T-helper 17 cell (primary cell): ENCODE measurements at places on chromosomes 11 and 22.

- no peak overlapping the region for H3K4me3 ChIP-seq
- no peak for DNase-seq
- H3K36me3 ChIP-seq: no peaks in the 10 kb centered on the region
- no peaks in the 10 kb centered on the region for H3K27me3 ChIP-seq
Measured at GRCh38 chr11:23944923-23945322, 551.9 kb upstream of the LUZP2 start.

DNA sequence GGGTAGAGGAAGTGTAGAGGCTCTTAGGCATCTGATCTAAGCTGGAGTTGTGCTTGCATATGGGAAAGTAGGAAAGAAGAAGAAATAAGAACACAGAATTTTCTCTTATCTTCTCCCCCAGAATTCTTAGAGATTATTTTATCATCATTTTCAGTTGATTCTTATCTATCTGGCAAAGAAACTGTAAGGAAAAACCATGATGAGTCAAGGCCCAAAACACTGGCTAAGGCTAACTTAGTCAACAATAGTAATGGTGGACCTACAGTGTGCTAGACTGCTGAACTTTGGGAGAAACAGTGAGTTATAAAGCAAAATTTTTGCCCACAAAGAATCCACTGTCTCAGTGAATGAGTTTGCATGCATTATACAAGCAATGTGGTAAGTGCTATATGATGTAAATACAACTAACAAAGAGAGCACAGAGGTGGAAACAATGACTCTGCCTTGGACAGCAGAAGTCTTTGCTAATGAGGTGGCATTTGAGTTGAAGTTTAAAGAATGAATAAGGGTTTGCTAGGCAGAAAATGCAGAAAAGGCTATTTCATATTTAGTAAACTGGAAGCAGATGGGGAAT, 344.5 kb upstream of the PLET1 start:
- H3K4me3 ChIP-seq: no peak overlapping the region
- peaks cover 42% of the 10 kb centered on the region for H3K27me3 ChIP-seq
- no peak for DNase-seq
- H3K27ac ChIP-seq: no peak overlapping the region
- peaks cover 4% of the 10 kb centered on the region for H3K36me3 ChIP-seq

- peaks cover 52% of the 10 kb centered on the region for H3K27me3 ChIP-seq
- peaks cover 8% of the 10 kb centered on the region for H3K4me1 ChIP-seq
- DNase-seq: no peak
- H3K27ac ChIP-seq: no peak overlapping the region
Measured at GRCh38 chr22:22771696-22772377, 115.8 kb upstream of the IGLL5 start.

- DNase-seq: no peak
- H3K36me3 ChIP-seq: no peaks in the 10 kb centered on the region
- H3K4me3 ChIP-seq: no peak overlapping the region
- H3K4me1 ChIP-seq: peaks cover 7% of the 10 kb centered on the region
Measured at GRCh38 chr11:63710476-63711217, 29.3 kb downstream of the RTN3 start.

- H3K36me3 ChIP-seq: no peaks in the 10 kb centered on the region
- peaks cover 27% of the 10 kb centered on the region for H3K27me3 ChIP-seq
- no peak overlapping the region for H3K4me3 ChIP-seq
- peaks cover 9% of the 10 kb centered on the region for H3K4me1 ChIP-seq
Measured at GRCh38 chr11:13776134-13776815, 107.8 kb downstream of the FAR1 start.

GRCh38 chr11:10486161-10486840, 31.2 kb downstream of the AMPD3 start:
- DNase-seq: no peak
- no peaks in the 10 kb centered on the region for H3K27me3 ChIP-seq
- peaks cover 4% of the 10 kb centered on the region for H3K36me3 ChIP-seq

DNA sequence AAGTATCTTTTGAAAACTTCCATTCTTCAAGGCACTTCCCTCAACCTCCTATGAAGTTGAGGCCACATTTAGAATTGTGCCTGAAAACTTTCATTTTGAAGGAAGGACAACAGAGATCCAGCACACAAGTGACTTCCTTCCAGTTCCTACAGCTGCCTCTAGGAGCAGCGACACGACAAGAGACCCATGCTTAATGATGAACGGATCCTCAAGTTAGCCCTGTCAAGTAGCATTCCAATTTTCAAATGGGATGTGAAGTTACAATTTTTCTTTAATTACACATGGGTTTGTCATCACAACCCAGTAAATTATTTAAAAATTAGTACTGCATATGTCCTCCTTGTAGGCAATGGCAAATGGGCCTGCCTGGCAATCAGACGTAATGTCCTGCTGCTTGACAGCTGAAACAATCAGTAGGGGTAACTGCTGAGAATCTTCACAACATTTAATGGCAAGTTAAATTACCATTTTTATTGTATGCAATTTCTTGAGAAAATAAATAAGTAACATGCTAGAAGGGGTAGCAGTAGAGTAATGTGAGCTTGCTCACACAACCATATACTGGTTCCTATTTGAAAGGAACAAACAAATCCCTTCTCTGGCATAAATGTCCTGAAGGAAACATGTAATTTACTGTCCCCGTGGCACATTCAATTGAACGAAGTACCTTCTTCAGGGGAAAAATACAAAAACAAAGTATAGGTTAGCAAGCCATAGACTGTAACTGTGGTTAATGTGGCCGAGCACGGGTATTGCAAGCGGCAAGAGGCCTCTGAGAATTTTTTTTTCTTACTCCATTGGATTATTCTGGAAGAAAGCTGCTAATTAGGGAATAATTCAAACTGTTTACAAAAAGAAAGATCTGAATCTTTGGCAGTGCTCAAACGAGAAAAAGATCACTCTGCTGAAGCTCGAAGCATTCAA, 288.3 kb downstream of the CADM1 start:
- DNase-seq: no peak
- H3K27ac ChIP-seq: no peak overlapping the region
- no peak overlapping the region for H3K4me3 ChIP-seq
- no peaks in the 10 kb centered on the region for H3K36me3 ChIP-seq
- peaks cover 13% of the 10 kb centered on the region for H3K27me3 ChIP-seq

DNA sequence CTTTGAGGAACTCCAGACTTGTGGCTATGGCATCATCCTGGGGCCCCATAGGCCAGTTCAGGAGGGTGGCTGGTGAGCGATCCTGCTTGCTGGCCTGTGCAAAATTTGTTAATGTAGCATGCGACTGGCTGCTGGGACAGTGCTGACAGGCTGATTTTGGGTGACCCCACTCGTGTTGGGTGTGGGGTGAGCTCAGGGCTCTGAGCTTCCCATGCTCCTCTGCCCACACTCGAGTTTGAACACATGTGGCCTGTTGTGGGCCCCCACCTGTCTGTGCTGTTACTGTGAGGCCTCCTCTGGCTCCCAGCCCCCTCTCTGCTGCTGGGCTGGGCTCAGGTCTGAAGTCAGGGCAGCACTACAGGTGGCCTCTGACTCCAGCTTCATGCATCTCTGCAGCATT, 64.4 kb upstream of the MYEOV start:
- H3K4me1 ChIP-seq: peaks cover 2% of the 10 kb centered on the region
- H3K4me3 ChIP-seq: no peak overlapping the region
- no peak overlapping the region for H3K27ac ChIP-seq

DNA sequence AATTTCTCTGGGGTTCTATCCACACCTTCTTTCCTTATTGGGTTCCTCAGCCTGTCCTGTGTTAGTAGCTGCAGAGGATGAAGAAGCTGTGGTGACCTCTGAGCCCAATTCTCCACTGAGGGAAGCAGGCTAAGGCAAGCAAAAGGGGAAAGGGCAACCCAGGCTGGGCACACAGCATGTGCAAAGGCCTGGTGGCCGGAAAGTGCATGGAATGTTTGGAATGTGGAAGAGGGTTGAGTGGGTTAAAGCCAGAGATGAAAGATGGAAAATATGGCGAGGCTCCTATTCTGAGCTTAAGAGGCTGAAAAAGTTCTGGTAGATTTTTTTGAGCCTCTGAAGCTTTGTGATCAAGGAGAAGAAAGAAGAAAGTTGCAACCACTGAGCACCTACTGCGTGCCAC, 247.1 kb downstream of the MIAT start:
- no peak for DNase-seq
- no peak overlapping the region for H3K4me3 ChIP-seq
- peaks cover 7% of the 10 kb centered on the region for H3K4me1 ChIP-seq
- H3K27ac ChIP-seq: no peak overlapping the region
- peaks cover 6% of the 10 kb centered on the region for H3K36me3 ChIP-seq

DNA sequence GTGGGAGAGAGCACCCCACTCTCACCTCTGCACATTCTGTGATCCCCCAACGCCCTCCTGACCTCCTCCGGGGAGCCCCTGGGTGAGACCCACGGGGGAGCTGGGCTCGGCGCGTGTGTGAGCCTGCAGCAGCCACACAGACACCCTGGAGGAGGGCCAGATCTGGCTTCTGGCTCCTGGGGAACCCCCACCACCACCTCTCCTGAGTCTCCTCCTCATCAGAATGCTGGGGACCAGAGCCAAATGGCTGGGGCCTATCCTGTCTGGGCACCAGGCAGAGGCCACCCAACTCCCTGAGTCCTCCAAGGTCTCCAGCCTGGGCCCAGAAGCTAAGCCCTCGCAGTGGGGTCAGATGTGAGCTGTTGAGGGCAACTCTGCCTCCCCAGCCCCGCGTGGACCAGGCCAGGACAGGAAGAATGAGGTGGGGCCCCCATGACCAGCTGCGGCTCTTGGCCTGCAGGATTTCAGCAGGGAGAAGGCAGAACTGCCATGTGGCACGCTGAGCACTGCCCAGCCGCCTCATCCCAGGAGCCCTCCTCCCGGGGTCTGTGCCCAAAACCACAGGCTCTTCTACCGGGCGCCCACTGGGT, 5.5 kb upstream of the PIM3 start:
- H3K27me3 ChIP-seq: no peaks in the 10 kb centered on the region
- H3K4me1 ChIP-seq: peaks cover 8% of the 10 kb centered on the region
- no peak overlapping the region for H3K4me3 ChIP-seq
- H3K36me3 ChIP-seq: no peaks in the 10 kb centered on the region
